ENCODE measurements at places on chromosomes 2 and 18.
A peak's percentile ranks its signal among the peaks of the same experiment; 100 is the strongest.

GRCh38 chr18:22324191-22325131 lies 93.3 kb downstream of the CTAGE1 start:
- DNase-seq, result no peak

- DNase-seq, result no peak
These were observed 42.5 kb upstream of the PLB1 start for GRCh38 chr2:28453396-28453795.

DNA sequence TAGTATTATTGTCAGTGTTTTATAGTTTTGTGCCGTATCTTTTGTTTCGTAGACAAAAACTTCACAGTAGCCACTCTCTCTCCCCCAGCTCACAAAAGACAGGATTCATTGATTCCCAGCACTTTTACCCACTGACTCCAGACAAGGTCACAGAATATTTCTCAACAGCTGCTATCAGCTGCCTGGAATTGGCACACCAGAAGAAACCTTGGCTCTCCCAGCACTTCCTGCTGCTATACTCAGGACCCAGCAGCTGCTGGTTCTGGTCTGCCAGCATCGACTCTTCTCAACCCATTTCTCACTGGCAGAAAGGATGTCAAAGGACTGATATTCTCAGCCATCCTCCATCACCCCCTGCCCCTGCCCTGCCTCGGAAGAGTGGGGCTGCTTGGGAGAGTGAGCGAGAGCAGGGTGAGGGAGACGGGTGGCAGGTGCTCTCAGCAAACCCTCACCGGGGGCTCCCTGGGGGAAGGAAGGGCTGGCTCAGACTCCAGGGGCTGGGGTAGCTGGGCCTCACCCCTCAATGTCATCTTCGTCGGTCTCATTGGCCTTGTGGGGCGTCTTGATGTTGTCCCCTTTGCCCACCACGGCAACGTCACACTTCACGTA lies 6.1 kb upstream of the OTOF start:
- DNase-seq, result no peak

DNA sequence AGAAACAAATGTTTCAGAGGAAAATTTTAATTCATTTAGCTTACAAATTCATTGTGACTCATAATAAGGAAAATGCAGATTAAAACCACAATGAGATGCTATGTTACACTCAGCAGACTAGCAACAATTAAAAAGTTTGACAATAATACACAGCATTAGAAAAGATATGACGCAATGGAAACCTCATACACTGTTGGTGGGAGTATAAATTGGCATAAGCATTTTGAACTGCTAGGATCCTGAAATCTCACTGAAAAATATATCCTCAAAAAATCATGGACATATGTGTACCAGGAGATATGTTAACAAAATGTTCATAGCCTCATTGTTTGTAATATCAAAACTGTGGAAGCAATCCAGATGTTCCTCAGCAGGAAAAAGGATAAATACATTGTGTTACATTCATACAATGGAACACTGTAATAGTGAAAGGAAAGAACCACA lies 13.7 kb downstream of the CALCRL start:
- no peak for DNase-seq

GRCh38 chr18:23495723-23496440 lies 7.4 kb upstream of the RMC1 start:
- DNase-seq, result no peak

GRCh38 chr2:215609089-215610032 lies 173.5 kb upstream of the FN1 start:
- DNase-seq, result no peak

DNA sequence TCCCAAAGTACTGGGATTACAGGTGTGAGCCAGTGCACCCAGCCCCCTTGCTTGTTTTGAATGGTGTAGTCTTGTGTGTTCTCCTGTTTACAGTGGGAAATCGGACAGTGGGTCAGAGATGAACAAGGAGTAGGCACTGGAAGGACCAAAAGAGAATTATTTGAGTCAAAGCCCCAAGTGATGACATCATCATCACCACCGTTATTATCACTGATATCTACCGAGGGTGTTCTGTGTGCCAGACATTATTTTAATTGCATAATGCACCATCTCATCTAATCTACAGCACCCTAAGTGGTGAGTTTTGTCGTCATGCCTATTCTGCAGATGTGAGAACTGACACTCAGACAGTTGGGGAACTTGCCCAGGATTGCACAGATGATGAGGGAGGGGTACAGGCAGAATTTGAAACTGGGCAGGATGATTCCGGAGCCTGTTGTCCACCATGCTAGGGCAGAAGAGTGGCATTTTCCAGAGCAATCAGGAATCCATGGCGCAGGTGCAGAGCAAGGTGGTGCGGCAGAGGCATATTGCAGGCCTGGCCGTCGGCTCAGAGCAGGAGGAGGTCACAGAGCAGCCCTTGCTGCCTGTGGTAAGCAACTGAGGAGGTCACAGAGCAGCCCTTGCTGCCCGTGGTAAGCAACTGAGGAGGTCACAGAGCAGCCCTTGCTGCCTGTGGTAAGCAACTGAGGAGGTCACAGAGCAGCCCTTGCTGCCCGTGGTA lies 137.0 kb upstream of the HDAC4 start:
- no peak for DNase-seq

DNA sequence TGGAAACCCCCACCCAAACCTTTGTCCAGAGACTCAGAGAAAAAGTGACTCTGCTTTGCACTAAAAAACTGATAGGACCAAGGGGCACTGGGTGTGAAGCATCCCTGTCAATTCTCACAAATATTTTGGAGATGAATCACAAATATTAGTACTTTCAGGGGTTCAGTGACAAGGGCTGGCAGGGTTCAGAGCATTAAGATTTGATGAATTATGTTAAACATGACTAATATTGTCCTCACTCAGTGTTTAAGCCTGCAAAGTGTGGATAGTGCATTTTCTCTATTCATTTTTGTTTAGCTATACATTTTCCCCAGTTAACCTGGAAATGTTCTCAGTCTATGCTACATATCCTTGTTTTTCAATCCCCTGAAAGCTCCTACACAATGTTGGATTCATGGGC lies 65.3 kb upstream of the CCDC68 start:
- DNase-seq, result no peak

DNA sequence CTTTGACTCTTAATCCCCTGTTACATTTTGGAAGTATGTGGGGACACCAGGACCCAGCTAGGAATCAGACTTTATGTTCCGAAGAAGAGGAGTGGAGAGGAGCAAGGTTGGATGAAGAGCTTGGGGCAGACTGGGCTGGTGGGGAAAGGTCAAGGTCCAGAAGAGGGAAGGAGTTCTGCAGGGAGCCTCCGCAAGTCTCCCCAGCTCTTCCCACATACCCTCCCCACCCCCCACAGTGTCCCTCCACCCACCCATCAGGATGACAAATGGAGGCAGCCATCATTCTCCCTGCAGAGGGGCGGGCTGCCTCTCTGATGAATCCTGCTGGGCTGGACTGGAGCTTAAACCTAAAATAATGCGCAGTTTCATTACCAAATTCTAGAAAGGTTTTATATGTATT lies 77.2 kb downstream of the ACKR3 start:
- DNase-seq, result no peak

GRCh38 chr18:58364876-58365528 lies 263.9 kb downstream of the ALPK2 start:
- no peak for DNase-seq

DNA sequence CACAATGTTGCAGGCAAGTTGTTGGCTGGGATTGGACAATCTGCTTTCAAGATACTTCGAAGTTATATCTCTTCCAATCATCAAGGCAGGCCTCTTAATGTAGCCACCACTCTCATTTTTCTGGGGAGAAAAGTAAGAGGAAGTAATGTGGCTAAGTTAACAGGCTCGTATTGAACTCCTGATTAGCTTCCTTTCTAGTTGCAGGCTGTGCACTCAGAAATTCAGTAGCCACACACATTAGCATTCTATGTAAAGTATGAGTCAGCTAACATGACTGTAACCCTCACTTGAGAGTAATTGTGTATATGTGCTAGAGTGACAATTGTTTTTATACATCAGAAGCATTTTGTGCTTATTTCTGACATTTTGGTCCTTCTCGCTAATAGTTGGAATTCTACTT lies 3.3 kb downstream of the TWSG1 start:
- no peak for DNase-seq

DNA sequence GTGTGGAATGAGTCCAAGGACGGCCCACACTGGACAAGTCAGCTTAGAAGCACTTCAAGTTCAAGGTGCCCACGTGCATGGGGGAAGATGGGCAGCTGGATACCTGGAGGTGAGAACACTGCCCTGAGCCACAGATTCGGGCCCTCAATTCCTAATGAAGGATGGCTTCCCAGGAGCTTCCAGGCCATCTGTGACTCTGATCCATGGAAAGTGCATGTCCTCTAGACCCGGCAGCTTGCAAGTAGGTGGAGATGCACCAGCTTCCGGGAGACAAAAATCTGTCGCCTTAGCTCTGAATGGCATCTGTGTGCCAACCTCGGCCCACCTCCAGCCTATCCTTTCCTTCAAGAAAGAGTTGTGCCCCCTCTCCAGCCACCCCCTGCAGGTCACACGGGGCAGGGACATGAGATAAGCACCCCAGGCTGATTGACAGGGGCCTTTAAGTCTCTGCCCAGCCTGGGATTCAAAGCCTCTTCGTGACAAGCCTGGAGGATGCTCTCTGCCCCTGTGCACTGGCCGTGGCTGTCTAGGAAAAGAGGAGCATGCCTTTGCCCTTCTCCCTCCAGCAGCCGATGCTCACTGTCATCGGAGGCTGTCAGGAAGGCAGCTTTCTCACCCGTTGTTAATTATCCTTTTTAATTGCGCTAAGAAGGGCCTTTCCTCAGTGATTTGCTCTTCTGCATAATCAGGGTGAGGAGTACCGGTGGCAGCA lies 65.5 kb downstream of the BIN1 start:
- no peak for DNase-seq

GRCh38 chr18:80159713-80160636 lies 50.9 kb downstream of the ADNP2 start:
- DNase-seq, result peak; percentile 40

GRCh38 chr2:237435844-237436587 lies 22.1 kb upstream of the COL6A3 start:
- no peak for DNase-seq

GRCh38 chr2:176999301-176999700 lies 213.3 kb upstream of the HNRNPA3 start:
- DNase-seq, result no peak

- no peak for DNase-seq
These were observed 10.9 kb upstream of the CNRIP1 start for GRCh38 chr2:68330691-68331090.

- no peak for DNase-seq
These were observed 69.9 kb downstream of the COA5 start for GRCh38 chr2:98538280-98539041.

- DNase-seq, result no peak
These were observed 146.8 kb downstream of the SEPTIN10 start for GRCh38 chr2:109466674-109467575.

DNA sequence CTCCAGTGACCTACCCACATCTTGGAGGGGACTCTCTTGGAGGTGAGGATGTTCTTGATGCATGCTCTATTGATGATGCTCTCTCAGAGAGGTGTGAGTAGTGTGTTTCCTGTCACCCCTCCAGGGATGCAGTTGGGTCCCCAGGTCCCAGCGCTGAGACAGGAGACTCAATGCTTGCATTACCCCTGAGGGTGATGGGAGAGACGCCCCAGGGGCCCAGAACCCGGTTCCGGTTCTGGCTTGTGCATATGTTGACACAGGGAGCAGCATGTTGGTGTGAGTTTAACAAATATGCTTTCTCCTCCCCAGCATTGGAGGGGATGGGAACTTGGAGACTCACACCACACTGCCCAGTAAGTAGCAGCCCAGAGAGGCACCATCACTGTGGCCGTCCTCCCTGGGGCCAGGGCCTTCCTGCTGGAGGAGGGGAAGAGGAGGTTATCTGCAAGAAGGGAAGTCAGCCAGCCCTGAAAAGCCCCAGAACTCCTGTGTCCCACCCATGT lies 124.5 kb downstream of the PLB1 start:
- DNase-seq, result peak; percentile 68

DNA sequence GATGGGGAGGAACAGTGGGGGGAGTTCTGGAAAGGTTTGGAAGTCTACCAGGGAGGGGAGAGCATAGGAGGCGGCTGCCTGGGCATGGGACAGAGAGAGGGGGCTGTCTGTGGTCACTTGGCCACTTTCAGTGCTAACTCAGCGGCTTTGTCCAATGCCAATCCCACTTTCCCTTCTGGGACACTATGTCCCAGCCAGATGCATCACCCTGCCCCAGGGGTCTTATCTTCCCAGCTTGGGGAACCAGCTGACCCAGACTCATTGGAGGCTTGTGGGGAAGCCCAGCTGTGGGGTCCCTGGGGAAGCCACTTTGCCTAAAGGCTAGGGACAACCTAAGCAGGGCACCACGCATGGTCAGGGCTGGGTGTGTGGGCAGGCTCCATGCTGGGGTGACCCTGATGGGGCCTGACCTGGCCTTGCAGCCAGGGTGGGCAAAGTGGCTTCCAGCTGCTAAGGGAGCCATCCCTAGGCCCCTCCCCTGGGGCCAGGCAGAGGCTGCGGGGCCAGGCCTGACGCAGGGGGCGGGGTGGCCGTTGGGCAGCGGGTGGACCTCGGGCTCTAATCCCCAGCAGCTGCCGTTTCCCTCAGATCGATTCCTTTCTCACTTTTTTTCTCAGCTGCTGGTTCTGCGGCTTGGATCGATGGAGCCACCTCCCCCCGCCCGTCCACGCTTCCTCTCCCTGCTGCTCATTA lies 1.6 kb upstream of the ASIC4 start:
- DNase-seq, result no peak

- DNase-seq, result no peak
These were observed 41.7 kb downstream of the PLCL1 start for GRCh38 chr2:197846128-197846527.

DNA sequence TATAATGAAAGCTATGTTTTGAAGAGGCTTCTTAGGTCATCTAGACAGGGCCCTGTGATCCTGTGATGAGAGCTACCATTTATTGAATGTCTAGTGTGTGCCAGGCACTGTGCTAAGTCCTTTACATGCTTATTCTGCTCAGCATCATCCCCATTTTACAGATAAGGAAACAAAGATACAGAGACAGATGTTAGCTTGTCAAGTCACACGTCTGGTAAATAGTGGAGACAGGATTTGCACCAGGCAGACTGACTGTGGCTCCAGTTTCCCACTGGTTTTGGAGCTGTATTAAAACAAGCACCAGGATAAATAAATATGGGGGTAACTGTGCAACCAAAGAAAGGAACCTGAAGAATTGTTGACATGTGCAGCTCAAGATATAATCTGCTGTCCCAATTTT lies 19.2 kb upstream of the EML6 start:
- DNase-seq, result no peak
